T-helper 17 cell (primary cell): ENCODE measurements at places on chromosomes 16 and 17. TPM values are rescaled to one million over a fixed set of nuclear protein-coding genes. Genes with fewer than 3 reads are reported as not detected.

GRCh38 chr16:74305978-74306784 is 9.6 kb downstream of the PSMD7 start:
- no peak for DNase-seq

DNA sequence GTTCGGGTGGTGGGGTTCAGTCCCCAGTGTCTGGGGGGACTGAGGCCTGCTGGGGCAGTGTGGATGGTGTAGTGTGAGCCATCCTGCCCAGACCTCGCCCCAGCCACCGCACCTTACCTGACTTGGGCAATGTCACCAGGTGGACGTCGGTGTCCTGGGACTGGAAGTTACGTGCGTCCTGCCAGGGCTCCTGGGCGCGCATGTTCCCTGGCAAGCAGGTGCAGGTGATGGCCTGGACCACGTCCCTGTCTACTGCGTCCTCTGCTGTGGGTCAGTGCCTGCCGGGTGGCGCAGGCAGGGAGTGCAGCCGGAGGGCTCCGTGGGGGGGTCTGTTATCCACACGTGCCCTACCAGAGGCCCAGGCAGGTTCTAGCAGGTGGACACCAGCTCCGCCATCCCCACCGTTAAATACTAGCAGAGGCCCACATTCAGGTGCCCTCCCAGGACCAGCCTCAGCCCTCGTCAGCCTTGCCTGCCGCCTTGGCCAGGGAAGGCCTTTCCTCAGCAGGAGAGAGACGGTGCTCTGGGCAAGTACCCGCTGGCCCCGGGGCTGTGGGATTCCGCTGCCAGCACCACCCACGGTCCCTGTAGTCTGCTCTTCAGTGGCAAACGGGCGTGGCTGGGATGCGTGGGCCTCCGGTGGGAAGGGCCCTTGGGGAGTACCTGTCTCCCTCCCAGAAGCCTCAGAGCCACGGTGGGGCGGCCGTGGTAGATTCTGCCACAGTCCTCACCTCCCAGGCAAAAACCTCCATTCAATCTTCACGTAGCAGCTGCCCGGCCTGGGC is 8.1 kb upstream of the DPEP1 start:
- DNase-seq = no peak

- no peak for DNase-seq
These were observed 17.7 kb upstream of the SLC12A3 start for GRCh38 chr16:56847173-56847910.

GRCh38 chr17:80671825-80672110 is 127.1 kb downstream of the RPTOR start:
- no peak for DNase-seq

GRCh38 chr17:78304549-78305037 is 55.3 kb downstream of the SOCS3 start:
- DNase-seq = no peak

- DNase-seq = no peak
These were observed 23.5 kb downstream of the TBX4 start for GRCh38 chr17:61475726-61476125.

GRCh38 chr17:48322060-48322459 is 108.0 kb downstream of the SKAP1 start:
- DNase-seq = no peak

GRCh38 chr17:48542698-48543106 is 2.2 kb downstream of the HOXB2 start:
- no peak for DNase-seq

- DNase-seq = no peak
These were observed 2.9 kb downstream of the E4F1 start for GRCh38 chr16:2226245-2226793.

DNA sequence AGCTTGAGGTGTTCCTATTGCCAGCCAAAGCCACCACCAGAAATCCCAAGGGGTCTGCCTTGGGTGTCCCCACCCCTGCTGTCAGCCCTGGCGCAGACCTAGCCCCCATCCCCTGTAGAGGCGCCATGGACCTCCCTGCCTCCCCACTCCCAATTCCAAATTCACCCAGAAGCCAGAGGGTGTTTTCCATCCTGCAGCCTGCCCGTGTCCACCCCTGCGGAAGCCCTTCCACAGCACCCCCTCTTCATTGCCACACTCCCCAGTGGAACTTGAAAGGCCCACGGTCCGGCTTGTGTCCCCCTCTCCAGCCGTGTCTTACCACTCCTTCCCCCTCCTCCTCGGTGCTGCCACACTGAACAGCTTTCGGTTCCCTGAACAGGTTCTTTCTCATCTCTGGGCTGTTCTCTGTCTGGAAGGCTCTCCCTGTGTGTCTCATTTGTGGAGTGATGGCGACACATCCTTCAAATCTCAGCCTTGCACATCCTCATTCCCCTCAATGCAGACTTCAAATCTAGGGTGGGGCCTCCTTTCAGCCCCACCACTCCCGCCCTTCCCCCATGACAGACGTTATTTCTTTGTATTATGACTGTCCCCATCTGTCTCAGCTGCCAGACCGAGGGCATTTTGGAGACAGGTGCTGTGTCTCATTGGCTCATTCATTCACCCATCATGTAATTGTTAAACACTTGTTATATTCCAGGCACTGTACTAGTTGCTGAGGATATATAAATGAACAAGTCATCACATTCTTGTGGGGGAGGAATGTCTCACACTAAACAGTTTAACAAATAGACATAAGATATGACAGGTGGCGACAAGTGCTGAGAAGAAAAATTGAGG is 36.3 kb downstream of the ADGRG5 start:
- DNase-seq = no peak

DNA sequence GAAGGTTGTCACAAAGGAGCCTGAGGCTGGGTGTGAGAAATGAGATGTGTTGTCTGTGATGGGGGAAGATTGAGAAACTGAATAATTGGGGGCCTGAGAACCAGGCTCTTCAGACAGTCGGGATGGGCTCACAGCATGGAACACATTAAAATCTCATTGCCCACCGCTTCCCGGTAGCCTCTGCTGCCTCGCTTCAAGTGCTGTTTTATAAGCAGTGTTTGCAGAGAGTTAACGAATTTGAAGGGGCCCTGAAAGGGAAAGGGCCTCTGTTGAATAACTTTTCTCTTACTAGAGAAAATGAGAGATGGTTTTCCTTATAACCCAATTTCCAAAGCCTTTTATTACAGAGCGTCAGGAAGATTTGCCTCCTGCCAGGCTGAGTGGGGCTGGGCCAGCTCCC is 258.8 kb upstream of the ASIC2 start:
- no peak for DNase-seq

- DNase-seq = no peak
These were observed 399.1 kb upstream of the CDH5 start for GRCh38 chr16:65967376-65967775.

Gene CCL4
- total RNA-seq = 2.4 TPM

Gene GCGR
- not detected for total RNA-seq

Gene GAST
- total RNA-seq = not detected

Gene CDK5RAP3
- 231 TPM for total RNA-seq

Gene DHX40
- 47.3 TPM for total RNA-seq

Gene RECQL5
- 24.1 TPM for total RNA-seq

Gene PSKH1
- total RNA-seq = 14.5 TPM
